Stimulated activated CD4-positive, alpha-beta T cell treated with anti-CD3 and anti-CD28 coated beads, Interleukin-15, amount 100 ng/mL, for 1 hour (primary cell): ENCODE measurements at places on chromosomes 6 and 20.

GRCh38 chr6:91273729-91274128 is 686.9 kb upstream of the MAP3K7 start:
- no peak for DNase-seq

GRCh38 chr20:39825950-39826349 is 863.1 kb downstream of the MAFB start:
- no peak for DNase-seq

DNA sequence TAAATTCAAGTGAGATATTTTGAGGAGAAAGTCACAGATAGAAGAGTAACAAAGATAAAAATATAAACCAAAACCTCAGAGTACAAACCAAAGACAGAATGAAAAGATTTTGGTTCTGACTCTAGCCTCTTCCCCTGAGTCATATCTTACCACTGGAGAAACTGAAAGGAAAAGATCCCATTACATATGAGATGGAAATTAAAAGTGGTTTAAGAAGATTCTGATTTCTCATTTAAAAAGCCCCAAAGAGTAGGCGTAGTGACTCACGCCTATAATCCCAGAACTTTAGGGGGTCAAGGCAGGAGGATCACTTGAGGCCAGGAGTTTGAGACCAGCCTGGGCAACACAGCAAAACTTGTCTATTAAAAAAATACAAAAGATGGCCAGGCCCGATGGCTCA is 30.6 kb downstream of the SPINT4 start:
- DNase-seq: no peak

DNA sequence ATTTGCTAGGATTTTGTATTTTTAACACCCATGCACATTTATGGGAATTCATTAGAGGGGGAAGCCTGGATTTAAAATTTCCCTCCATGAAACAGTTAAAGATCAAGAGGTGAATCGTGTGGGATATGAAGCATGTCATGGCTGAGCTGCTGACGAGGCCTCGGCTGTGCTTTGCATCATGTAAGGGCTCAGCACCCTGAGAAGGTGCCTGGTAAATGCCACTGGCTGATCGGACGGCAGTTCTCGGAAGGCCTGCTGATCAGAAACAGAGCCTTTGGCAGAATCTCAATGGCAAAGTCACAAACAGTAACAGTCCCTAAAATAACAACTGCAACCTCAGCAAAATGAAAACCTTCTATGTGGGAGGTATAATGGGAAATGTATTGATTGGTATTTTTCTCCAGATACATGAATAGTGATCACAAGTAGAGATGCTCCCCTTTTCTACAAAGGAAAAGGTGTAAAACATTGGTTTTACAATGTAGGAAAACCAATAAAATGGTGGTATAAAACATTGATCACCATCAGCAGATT is 53.0 kb upstream of the FUCA2 start:
- DNase-seq: no peak

DNA sequence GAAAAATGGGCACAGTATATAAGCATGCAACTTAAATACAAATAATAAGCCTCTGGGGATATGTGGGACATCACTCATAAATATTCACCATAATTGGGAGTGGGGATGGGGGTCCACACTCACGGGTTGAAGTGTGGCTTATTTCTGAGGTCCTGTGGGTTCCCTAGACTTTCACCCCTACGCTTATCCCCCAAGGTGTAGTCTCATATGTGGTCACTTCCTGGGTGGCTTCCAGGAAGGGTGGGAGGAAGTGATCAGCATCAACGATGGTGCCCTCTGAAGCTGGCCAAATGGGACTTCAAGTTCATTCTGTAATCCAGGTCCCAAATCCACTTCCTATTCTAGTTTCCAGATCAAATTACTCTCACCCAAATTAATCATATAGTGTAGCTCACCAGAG is 59.5 kb downstream of the GNAS start:
- DNase-seq: no peak

DNA sequence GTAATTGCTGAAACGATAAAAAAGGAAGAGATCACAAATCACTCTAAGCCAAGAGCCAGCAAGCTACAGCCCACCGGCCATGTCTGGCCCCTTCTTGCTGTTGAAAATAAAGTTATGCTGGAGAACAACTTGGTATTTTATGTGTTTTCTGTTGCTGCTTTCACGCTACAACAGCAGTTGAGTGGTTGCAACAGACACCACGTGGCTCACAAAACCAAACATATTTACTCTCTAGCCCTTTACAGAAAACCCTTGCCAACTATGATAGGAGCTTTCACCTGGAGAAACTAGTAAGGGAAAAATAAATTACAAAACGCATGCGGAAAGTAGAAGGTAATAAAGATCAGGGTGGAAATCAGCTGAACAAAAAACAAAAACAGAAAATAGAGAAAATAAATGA is 41.1 kb upstream of the SLCO4A1 start:
- no peak for DNase-seq

DNA sequence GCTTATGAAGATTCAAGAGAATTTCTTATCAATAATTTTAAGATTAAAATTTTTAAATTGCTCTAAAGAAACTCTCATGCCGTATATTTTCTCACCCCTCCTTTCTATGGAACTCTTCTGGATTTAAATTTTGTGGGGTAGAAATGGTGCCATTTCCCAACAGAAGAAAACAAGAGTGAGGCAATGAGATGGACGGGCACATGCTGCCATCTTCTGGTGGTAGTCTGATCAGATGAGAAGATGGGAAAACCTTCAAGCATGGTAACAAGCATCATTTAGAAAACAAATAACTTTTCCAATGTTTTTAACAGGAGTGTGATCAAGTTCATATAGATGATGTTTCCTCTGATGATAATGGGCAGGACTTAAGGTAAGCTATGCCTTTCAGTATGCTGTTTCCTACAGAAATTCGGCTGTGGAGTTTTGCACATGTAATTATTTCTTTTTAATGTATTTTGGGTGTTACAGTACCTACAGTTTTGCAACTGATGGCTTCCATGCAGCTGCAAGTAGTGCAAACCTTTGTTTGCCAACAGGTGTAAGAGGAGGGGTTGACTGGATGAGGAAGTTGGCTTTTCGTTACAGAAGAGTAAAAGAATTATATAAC is 271.4 kb downstream of the EYA4 start:
- no peak for DNase-seq

DNA sequence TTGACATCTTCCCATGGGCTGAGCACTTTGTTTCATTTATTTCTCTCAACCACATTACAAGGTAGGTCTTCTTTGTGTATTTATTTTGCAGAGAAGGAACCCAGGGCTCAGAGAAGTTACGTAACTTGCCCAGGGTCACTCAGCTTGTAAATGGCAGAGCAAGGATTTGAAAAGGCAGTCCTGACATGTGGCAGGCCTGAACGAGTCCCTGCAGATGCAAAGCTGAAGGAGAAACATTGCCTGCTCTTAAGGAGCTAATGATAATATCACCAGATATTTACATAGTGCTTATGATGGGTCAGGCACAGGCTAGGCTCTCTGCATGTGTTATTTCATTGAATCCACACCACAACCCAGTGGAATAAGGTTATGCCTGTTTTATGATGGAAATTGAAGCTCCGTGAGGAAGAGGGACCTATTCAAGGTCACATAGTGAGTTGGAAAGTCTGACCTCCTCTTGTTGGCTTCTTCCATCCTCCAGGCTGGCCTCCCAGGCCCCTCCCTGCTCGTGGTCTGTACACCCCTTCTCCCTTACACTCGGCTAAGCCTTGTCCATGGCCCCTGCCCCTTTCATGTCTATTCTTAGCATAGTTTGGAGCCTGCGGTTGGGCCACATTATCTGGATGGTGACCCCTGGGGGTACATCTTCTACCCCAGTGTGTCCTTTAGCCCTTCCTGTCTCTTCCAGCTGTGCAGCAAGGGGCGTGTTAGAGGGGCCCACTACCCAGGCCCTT is 12.5 kb downstream of the MYH7B start:
- no peak for DNase-seq

GRCh38 chr6:1479095-1479494 is 89.7 kb downstream of the FOXF2 start:
- no peak for DNase-seq

DNA sequence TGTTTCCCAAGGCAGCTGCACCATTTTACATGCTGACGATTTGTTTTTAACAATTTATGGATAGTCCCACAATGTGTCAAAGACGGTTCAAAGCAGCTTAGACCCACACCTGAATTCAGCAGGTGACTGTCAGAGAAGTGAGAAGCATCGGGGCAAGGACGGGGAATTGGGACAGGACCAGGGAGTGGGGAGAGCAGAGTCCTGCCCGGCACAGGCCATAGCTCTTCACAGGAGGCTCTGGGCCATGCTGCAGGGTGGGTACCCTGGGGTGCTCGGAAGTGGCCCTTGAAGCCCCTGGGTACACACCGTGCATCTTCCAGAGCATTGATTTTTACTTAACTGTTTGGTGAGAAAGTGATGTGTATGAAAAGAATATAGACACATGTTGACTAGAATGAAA is 33.2 kb upstream of the PHACTR3 start:
- DNase-seq: no peak

DNA sequence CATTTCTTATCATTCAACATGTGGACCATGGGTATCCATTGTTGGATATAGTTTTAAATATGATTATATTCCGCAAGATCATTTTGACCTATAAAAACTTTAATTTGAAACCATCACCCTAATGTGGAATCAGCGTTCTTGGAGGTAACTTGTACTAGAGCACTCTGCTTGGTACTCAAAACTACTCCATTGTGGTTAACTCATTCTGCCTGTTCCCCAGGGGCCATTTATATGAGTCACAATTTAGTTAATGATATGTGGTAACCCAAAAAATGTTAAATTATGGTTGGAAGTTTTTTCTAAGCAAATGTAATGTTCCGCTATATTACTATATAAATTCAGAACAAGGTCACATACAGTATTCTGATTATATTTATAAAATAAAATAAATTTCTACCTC is 109.3 kb downstream of the TRDN start:
- no peak for DNase-seq

- no peak for DNase-seq
These were observed 199.6 kb upstream of the RREB1 start for GRCh38 chr6:6908121-6908520.
